ENCODE measurements at places on chromosomes 6 and 20.

- no peak for DNase-seq
These were observed 55.9 kb upstream of the DOK5 start for GRCh38 chr20:54419531-54419930.

DNA sequence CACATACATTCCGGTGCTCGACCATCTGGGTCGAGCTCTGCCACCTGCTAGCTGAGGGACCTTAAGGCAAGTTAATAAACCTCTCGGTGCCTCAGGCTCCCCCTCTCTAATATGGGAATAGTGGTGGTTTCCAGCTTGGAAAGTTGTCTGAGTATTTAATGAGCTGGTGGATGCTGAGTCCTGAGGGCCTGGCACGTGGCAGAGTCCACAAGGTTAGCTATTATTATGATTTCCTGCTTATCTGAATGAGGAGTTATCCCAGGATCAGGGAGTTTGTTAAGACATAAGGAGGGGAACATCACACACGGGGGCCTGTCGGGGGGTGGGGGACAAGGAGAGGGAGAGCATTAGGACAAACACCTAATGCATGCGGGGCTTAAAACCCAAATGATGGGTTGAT, 80.1 kb upstream of the SLC22A23 start:
- no peak for DNase-seq

- no peak for DNase-seq
These were observed 78.7 kb downstream of the DLL1 start for GRCh38 chr6:170212051-170212756.

DNA sequence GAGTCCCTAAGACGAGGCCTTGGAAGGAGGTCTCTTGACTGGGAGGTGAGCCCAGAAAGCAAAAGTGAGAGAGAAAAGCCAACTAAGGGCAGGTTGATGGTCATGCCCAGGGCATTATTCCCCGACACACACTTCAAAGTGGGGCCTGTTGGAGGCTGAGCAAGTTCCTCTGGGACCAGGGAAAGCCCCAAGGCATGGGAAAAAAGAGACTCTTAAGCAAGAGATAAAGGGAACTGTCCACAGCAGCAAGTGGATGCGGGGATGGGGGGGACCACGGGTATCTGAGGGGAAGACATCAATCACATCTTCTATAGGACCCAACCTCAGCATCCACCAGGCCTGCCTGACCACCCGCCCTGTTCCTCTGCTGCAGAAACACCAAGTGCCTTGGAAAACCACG, 119.9 kb upstream of the MAFB start:
- DNase-seq: no peak

- no peak for DNase-seq
These were observed 2.6 kb downstream of the SPACA1 start for GRCh38 chr6:88050140-88050818.

GRCh38 chr6:54107470-54108090, 3.7 kb upstream of the MLIP start:
- DNase-seq: no peak

DNA sequence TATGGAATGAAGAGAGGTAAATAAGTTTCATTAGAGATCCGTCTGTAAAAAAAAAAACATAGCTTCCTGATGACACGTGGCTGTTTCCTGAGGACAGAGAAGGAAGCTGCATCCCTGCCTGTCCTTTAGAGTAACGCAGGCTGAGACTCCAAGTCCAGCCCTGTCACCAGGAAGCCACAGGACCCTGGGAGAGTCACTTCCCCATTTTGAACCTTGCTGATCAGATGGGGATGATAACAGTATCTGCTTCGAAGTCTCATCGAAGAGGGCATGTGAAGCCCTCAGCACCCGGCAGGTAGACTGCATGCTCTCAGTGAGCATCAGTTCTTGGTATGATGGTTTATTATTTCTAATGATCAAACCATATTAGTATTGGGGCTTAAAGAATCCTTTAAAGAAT, 139.1 kb upstream of the KCNG1 start:
- DNase-seq: no peak

DNA sequence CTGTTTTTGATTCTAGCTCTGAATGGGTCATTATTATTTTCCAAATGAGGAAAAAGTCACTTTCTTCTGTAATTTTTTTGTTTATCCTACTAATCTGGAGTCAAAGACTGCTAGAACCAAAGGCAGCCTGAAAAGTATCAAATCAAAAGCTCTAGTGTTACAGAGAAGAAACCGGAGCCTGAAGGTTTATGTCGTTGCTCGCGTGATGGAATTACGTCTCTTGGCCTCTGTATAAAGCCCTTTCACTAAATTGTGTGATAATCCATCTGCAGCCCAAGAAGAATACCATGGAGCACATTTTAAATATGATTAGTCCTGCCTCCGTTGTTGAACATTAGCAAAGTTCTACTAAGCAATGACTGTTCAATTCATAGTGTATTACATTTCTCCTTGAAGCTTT, 738.6 kb downstream of the C6orf118 start:
- DNase-seq: no peak

DNA sequence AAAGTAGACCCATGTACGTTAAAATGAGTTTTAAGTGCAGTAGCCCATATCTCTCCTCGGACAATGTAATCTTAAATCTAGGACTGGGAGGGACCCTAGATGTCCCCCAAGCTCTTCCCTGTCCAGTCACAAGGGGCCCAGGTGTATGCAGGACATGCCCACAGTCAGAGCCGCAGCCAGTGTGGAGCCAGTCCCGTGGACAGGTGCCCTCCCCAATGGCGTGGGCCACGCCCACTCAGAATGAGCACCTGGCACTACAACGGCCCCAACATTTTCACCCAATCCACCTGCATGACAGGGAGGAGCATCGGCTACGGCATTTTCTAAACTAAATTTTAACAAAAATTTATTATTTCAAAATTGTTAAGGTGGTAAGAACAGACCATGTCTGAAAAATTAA, 53.2 kb downstream of the WDR27 start:
- DNase-seq: no peak

Measured in effector memory CD4-positive, alpha-beta T cell (primary cell).